ENCODE measurements at places on chromosomes 6 and 20.

GRCh38 chr6:52046456-52046855, 41.0 kb downstream of the PKHD1 start:
- no peak for DNase-seq

- DNase-seq: no peak
These were observed 37.1 kb downstream of the SLC22A23 start for GRCh38 chr6:3419624-3420272.

DNA sequence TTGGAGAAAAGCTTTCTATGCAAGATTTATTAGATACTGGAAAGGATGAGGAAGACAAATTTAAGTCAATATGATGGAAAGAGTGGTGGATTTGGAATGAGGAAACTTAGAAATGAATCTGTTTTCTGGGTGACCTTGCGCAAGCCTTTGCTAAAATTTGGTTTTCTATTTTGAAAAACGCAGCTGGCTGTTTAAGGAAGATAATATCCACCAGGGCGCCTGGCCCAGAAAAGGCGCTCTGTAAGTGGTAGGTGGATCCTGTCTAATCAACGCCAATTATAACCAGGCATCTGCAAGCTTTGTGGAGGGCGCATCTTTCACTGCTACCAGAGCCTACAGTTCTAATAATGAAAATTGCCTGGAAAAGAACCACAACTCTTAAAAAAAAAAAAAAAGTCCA, 398 bp upstream of the SPATS1 start:
- DNase-seq: no peak

GRCh38 chr6:42190554-42191183, 4.1 kb downstream of the GUCA1B start:
- DNase-seq: no peak

DNA sequence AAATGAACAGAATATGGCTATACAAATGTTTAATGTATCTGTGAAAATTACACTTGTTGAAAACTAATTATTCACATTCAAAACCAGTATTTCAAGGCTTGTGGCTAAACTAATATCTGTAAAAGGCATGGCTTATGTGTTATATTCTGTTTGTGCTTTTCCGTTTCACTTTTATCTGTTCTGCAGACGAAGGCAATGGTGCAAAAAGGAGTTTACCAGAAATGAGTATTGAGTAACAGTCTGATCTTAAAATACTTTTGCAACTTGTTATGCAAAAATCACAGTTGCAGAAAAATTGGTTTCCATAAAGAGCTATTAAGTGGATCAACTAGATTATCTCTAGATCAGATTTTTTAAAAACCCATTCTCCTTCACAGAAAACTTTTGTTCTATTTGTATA, 9.4 kb upstream of the STX11 start:
- DNase-seq: no peak

DNA sequence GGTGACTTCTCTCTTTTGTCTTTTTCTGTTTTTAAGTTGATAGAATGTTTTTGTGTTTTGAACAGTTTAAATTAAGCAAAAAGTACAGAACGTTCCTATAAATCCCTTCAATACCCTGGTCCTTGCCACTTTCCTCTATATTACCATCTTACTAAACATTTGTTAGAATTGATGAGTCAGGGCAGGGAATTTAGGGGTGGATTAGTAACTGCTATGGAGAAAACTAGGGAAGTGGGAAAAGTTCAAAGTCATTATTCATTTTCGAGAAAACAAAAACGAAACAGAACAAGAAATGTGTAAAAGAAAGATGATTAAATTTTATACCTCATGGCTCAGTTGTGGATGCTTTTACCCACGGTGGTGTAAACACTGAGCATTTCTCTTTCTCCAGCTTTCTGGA, 240.4 kb upstream of the SULF2 start:
- no peak for DNase-seq

- DNase-seq: no peak
These were observed 6.3 kb upstream of the LYRM2 start for GRCh38 chr6:89644864-89645263.

DNA sequence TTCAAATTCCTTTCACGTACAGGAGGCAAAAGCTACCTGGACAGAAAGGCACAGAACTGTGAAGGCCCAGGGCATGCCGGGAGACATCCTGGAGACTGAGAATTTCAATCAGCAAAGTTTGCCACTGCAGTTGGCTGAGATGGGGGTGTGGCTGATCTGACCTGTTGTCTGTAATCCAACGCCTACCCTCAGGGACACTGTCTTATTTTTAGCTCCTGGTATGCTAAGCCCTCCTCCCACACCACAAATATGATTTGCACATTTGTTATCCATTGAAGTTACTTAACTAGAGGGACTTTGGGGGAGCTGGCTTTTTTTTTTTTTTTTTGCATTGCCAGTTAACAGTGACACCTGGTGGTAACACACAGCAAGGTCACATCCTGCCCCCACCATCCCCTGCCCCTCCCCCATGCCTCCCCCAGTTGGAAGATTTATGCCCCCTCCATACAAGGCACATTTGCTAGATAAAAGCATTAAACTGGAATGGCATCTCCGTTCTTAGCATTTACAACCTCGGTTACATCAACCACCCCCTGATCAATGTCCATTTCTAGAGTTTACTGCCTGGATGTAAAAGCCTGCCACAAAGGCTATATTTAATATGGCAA, 40.4 kb downstream of the TTI1 start:
- DNase-seq: no peak

GRCh38 chr20:1164871-1165270, 19.9 kb downstream of the TMEM74B start:
- no peak for DNase-seq

- DNase-seq: no peak
These were observed 354.1 kb upstream of the MAP3K7 start for GRCh38 chr6:90940812-90941481.

DNA sequence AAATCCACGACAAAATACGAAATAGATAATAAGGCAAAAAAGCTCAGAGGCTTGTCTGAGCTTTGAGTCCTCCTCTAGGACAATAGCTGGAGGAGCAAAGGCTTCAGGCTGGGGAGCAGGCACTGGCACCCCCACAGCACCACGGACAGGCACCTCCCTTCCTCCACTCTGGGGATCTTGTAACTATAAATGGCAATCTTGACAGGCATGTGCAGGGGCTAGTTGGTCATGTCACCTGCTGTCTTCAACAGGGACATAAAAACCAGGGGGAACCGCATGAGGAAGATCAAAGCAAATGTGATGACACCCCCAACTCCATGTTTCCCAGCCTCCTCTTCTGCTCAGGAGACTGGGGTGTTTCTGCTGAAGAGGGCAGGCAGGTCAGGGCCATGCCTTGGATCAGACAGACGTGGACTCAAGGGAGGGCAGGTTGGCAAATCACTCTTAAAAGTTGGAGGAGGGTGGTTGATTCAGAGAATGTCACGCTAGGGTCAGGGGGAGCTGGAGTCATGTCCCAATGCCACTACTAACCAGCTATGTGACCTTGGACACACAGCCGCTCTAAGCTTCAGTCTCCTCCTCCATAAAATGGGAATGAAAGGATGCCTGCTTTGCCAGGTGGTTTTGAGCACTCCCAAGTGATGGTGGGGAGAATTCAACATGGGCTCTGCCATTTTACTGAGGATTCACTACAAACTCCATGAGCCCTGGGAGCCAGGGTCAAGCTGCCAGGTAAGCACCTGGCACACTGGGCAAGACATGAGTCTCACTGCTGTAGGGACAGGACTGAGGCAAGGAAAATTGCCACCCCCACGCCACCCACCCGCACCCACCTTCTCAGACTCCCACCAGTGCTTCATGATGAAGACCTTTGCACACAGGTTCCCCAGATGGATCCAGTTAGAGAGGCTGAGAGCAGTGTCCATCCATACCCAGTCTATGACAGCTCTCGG, 48.0 kb downstream of the NPEPL1 start:
- DNase-seq: no peak

DNA sequence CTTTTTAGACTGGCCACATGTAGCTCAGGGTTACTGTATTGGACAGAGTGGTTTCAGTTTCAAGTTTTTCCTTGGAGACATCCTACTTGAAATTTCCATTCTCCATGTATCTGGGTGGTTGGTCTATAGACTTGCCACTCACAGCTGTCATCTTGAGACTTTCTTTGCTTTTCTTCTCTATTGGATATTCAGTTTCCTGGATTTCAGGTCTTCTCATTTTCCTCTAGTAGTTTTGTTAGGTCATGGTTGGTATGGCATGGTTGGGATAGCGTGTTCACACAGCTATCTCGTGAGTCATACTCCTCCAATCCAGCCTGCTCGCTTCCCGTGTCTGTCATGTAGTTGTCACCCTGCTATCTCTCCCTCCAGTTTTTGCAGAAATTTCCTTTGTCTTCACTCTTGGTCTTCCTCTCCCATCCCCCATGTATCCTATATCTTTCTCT, 48.3 kb downstream of the PTPN1 start:
- DNase-seq: no peak

DNA sequence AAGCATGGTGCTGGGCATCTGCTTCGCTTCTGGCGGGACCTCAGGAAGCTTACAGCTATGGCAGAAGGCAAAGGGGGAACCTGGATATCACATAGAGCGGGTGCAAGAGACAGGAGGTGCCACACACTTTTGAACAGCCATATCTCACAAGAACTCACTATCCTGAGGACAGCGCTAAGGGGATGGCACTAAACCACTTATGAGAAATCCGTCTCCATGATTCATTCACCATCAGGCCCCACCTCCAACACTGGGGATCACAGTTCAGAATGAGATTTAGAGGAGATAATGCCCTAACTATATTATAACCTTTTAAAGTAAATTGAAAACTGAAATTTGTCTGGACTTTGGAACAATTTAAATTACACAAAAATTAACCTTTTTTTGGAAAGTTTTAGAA, 37.8 kb upstream of the SUMO4 start:
- DNase-seq: no peak
